ENCODE measurements at places on chromosomes 6 and 20.

DNA sequence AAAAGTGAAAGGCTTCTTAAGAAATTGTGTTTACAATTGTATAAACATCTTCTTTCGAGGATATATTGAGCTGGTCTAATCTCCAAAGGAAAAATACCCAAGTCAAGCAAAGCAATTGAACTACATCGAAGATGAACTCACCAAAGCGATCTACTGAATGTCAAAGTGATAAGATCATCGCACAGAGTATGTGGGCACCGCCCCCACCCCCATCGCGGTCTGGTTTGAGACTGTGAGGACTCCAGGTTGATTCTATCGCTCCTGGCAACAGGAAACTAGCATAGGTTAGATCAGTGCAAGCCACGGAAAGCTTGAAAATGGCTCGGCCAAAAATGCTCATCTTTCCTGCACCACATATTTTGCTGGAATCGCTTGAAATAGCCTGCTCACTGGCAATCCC is 133.2 kb upstream of the RPS6KA2 start:
- peak; percentile 51 for DNase-seq

- DNase-seq = peak; percentile 27
These were observed 197.4 kb upstream of the KCNG1 start for GRCh38 chr20:51220293-51220706.

- DNase-seq = no peak
These were observed 627 bp upstream of the EIF6 start for GRCh38 chr20:35284992-35285805.

- no peak for DNase-seq
These were observed 272.5 kb downstream of the DHX35 start for GRCh38 chr20:39234520-39235095.

DNA sequence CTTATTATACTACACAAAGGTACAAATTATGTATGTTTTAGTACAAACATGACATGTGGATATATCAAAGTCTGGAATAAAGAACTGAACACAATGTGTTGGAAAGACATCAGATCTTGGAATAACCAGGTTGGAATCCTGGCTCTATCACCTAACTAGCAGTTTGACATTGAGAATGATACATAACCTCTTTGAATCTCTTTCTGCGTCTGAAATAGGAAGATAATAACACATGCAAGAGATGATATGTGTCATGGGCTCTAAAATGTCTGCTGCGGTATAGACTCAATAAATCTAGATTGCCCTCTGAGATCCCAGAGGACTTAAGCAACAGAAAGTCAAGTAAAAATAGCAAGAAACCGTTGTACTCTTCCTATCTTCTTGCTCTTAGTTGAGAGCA is 66.8 kb upstream of the CCN2 start:
- no peak for DNase-seq

DNA sequence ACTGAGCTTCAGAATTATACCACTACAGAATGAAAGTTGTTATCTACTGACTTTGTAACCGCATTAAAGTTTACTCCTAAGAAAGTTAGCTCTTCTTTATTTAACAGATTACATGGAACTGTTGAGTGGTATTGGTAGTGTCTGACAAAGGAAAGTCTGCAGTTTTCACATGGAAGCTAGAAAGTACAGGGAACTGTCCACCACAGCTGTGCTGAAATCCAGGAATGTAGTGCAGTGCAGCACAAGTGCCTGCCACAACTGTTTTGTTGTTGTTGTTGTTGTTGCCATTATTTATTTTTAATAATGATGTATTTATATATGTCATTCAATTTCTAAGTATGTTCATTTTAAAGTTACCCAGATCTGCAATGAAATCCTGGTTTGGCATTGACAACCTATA is 464.9 kb downstream of the TBC1D32 start:
- no peak for DNase-seq

DNA sequence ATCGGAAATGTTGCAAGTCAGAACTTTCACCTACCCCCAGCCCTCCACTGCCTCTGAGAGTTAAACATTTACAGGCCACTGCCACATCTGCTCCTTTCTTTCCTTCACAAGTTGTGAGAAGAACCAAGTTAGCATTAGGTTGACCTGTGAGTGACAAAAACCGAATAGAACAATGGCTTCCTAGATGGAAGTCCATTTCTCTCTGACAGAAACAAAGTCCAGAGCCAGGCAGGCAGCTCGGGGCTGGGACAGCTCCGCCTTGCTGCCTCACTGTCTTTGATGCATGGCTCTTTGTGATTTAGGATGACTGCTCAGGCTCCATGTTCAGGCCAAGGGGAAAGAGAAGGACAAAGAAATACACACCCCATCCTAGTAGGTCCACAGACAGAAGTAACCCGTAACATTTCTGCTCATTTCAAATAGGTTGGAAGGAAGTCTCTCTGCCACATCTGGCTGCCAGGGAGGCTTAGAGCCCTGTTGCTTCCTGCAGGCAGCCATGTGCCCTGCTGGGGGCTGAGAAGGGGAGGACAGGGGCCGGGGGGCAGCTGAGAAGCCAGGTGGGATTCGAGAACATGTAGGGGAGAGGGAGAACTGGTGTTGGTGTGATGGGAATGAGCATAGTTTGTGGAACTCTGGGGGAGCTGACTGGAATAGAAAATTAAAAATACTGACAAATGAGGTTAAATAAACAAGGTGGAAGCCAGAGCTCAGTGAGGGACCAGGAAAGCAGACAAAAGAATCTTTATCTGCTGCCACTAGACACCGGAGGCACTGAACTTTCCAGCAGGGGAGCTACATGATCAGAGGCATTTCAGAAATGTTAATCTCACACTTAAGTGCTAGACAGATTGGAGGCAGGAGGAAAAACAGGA is 19.5 kb upstream of the IER3 start:
- no peak for DNase-seq

DNA sequence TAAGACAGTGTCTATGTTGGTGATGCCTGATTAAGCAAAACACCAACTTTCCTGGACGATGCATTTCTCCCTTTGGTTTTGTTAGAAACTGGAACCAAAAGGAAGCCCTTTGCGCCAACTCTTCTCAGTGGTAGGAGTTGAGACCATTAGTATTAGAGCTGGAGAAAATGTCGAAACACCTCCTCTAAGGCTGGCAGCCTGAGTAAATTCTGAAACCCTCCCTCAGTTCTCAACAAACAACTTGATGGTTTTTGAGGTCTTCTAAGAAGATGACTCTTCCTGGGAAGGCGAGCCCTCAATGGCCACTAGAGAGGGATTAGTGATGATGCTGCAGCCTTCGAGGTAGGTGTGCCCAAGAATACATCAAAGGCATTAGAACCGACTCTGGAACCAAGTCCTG is 78.4 kb upstream of the CCN6 start:
- no peak for DNase-seq

GRCh38 chr6:169172456-169172855 is 81.2 kb downstream of the THBS2 start:
- no peak for DNase-seq

DNA sequence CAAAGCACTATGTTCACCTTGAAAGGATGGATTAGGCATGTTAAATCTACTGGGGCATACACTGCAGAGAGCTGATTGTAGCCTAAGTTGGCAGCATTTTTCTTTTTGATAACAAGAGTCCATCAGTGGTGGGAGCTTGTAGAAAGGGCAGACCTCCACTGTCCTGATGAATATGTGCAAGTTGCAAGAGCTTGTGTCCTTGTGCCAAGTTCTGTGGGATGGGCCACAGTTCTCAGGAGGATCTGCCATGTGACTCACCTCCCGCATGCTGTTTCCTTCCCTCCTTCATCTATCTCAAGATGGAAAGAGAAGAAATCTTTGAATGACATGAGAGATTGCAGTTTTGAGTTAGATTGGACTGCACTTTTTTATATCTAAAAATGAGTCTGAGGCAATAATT is 58.3 kb upstream of the GGTLC1 start:
- DNase-seq = no peak

DNA sequence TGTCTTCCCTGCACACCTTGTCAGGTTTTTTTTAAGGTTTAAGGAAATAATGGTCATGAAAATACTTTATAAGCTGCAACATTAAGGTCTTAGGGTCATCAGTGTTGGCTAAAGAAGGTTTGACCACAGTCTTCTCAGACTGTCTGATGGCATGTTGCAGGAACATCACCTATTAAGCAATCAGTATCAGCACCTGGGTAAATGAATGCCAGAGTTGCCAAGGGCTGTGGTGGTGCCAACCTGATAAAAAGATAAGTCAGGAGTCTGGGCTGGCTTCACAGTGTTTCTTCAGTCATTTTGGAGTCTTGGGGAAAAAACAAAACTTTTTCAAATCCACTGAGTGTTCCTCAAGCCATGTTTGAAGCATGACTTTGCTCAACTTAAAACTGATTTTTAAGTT is 61.5 kb upstream of the VSTM2L start:
- DNase-seq = no peak

DNA sequence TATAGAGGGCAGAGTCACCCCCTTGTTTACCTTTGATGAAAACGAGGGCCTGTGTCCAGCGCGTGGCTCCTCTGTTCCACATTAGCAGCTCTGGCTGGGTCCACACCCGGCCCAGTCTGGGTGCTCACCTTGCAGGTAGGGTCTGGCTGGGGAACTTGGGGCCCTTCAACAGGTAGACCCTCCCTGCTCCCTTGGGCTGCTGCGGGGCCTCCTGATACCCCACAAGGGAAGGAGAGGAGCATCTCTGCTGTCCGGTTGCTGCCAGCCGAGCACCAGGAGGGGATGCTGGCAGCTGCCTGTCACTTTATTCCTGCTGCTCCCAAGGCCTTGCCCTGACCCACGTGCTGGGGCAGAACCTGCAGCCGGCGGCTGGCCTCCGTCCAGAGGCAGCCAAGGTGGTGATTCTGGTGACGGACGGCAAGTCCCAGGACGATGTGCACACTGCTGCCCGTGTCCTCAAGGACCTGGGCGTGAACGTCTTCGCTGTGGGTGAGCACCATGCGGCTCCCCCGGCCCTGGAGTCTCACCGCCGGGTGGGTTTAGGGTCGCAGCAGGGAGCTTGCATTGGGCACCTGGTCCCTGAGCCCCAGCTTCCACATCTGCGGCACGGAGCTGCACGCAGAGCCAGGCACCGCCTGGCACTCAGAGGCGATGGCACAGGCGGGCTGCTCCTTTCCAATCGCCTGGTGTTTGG is 15.4 kb downstream of the COL20A1 start:
- no peak for DNase-seq

DNA sequence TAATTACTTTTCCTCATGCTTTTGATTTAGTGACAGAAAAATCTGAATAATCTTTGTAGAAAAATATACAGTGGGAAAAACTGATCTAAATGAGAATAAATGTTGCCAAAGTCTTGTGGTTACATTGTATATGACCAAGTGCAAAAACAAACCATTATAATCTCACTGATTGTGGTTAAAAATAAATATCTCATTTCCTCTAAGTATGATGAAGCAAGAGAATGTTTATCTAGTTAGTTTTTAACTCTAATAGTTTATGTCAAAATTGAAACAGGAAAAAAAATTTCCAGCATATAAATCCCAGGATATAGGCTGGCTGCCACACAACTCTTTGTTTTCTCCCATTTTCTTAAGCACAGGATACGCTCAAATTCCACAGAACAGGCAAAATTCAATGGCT is 392.7 kb upstream of the ID4 start:
- no peak for DNase-seq

GRCh38 chr6:156779206-156780094 is 2.3 kb downstream of the ARID1B start:
- DNase-seq = no peak

- DNase-seq = no peak
These were observed 22.3 kb upstream of the PXDC1 start for GRCh38 chr6:3773678-3774298.

DNA sequence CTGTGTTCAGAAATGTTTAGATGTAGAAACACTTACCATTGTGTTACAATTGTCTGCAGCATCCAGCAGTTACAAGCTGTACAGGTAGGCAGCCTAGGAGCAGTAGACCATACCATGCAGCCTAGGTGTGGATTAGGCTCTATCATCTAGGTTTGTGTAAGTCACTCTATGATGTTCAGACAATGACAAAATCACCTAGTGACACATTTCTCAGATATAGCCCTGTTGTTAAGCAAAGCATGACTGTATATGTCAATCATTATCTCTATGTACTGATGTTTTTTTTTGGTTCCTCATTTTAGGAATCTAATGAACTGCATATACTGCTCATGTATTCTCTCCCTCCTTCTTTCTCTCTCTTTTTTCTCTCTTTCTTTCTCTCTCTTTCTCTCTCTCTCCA is 22.2 kb downstream of the CST8 start:
- no peak for DNase-seq

DNA sequence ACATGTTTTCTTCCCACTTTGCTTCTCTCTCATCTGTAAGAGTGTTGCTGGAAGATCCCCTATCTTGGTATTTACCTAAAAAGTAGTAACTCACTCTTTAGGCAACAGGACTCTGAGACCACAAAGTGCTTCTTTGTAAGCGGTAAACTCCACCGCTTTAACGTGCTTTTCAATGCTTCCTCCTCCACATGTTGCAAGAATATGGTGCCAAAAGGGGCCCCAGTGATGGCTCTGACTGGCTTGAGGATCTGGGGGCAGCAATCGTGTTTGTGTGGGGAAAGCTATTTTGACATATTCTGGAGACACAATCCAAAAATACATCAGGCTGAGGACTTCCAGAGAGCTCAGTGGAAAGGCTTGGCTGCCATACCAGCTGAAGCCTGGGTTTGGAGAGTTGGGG is 12.4 kb upstream of the CPNE5 start:
- no peak for DNase-seq

DNA sequence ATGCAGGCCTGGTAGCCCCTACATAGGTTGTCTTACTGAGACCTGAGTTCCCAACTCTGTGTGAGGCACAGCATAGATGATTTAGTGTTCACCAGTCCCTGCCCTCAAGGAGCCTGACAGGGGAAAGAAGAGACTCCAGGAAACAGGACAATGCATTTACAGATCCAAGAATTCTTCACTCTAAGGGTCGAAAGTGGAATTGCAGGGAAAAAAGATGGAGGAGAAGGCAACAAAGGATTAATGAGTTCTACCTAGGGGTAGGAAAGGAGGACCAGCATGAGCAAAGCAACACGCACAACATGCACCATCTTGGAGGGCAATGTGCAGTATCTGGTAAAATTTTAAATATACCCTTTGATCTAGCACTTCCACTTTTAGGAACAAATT is 5.9 kb downstream of the SPAG4 start:
- DNase-seq = no peak

All from CD4-positive, alpha-beta T cell treated with Interleukin-4 for 4 hours (primary cell).